T-cell (primary cell): ENCODE measurements at places on chromosomes 7 and 10. TPM values are rescaled to one million over a fixed set of nuclear protein-coding genes. Genes with fewer than 3 reads are reported as not detected.

Gene STN1
- total RNA-seq: 47.5 TPM

GRCh38 chr10:84822931-84823630, 494.7 kb downstream of the CCSER2 start:
- no peak overlapping the region for H3K4me3 ChIP-seq
- no peak for DNase-seq
- H3K27ac ChIP-seq: no peak overlapping the region
- H3K27me3 ChIP-seq: peaks cover 9% of the 10 kb centered on the region
- no peaks in the 10 kb centered on the region for H3K36me3 ChIP-seq

Gene NAT16
- total RNA-seq: not detected

Gene ANKRD1
- total RNA-seq: not detected

DNA sequence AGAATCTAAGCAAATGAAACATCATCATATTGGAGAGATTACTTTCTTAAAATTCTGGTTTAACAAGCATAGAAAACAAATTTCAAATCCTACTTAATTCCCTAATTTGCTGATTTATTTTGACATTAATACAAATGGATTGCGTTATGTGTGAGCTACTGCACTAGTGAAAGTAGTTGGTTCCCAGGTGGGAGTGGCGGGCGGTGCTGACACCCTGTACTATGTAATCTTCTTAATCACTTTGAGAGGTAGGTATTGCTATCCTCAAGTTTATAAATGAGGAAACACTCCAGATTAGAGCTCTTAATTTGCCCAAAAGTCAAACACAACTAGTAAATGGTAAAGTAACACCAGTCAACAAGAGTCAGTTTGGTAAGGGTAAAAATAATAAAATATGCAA, 131.1 kb downstream of the ELAPOR2 start:
- no peak overlapping the region for H3K27ac ChIP-seq
- no peaks in the 10 kb centered on the region for H3K27me3 ChIP-seq
- no peak overlapping the region for H3K4me3 ChIP-seq
- DNase-seq: no peak
- no peaks in the 10 kb centered on the region for H3K4me1 ChIP-seq

Gene CNPY1
- total RNA-seq: not detected

- no peaks in the 10 kb centered on the region for H3K4me1 ChIP-seq
- no peak overlapping the region for H3K4me3 ChIP-seq
- peaks cover 18% of the 10 kb centered on the region for H3K36me3 ChIP-seq
- no peak overlapping the region for H3K27ac ChIP-seq
- no peak for DNase-seq
Observed at GRCh38 chr7:96167424-96167823, 154.5 kb downstream of the SLC25A13 start.

DNA sequence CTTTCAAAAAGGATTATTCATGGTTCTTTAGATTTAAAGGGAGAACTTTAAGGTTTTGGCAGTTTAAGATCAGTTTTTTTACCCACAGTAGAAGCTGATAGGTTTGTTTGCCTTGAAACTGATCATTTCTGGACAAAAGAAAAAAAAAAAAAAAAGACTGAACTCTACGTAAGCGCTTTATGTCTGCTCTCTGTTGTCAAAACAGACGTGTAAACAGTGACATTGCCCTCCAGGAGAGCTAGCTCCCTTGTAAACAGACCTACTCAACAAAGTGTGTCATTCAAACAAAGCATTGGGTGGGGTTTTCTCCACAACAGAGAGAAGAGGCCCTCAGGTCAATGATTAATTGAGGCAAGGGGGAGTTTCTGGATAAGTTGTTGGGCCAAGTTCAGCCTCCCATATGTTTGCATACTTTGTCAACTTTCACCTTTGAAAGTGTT, 568.1 kb upstream of the LRRN3 start:
- H3K4me3 ChIP-seq: no peak overlapping the region
- no peaks in the 10 kb centered on the region for H3K4me1 ChIP-seq
- no peak overlapping the region for H3K27ac ChIP-seq
- DNase-seq: no peak
- no peaks in the 10 kb centered on the region for H3K27me3 ChIP-seq
- no peaks in the 10 kb centered on the region for H3K36me3 ChIP-seq

- no peak for DNase-seq
- peaks cover 2% of the 10 kb centered on the region for H3K4me1 ChIP-seq
Observed at GRCh38 chr10:89609833-89610346, 35.2 kb downstream of the PANK1 start.

DNA sequence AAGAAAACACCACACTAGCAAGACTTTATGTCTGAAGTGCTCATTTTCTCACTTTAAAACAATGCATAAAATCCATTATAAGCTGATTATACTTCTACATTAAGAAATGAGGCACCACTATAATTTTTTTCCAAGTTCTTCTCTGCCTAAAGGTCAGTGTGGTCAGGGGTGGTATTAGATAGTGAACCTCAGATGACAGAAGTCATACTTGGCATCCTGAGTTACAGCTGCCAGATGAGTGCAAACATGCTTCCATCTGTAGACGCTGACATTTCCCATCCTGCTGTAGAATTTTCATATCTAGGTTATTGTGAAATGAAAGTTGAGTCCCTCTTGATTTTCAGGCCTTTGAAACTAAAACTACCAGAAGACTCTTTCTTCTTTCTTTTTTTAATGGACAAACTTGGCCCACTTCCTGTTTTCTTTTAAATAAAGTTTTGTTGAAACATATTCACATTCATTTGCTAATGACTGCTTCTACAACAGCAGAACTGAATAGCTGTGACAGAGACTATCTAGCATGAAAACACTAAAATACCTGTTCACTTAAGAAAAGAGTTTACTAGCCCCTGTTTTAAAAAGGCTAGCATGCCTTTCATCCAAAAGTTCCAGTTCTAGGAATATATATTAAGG, 900.8 kb downstream of the XPNPEP1 start:
- H3K4me1 ChIP-seq: no peaks in the 10 kb centered on the region
- H3K27me3 ChIP-seq: no peaks in the 10 kb centered on the region
- H3K4me3 ChIP-seq: no peak overlapping the region
- no peaks in the 10 kb centered on the region for H3K36me3 ChIP-seq

Gene ZNF727
- not detected for total RNA-seq

DNA sequence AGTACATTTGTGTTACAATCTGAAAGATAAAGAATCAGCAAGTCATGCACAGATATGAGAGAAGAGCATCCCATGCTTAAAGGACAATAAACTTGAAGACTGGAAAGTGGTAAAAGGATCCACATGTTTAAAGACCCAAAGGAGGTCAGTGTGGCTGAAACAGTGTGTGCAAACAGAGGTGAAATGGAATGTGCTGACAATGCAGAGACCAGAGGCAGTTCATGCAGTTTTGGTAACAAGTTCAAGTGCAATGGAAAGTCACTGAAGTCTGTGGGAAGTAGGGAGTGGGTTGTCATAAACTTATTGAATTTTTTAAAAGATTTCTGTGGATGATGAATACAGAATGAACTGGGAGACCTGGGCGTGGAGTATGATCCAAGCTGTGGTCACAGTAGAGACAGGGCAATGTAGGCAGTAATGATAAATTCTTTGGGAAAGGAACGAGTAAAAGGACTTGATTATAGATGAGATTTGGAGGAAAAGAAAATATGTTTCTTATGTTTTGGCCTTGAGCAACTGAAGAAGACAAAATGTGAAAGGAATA, 408.0 kb downstream of the HGF start:
- no peaks in the 10 kb centered on the region for H3K4me1 ChIP-seq
- no peak overlapping the region for H3K27ac ChIP-seq
- H3K4me3 ChIP-seq: no peak overlapping the region
- DNase-seq: no peak
- H3K36me3 ChIP-seq: no peaks in the 10 kb centered on the region
- no peaks in the 10 kb centered on the region for H3K27me3 ChIP-seq

- H3K27me3 ChIP-seq: no peaks in the 10 kb centered on the region
- DNase-seq: no peak
- H3K36me3 ChIP-seq: no peaks in the 10 kb centered on the region
- no peak overlapping the region for H3K4me3 ChIP-seq
- H3K4me1 ChIP-seq: no peaks in the 10 kb centered on the region
- no peak overlapping the region for H3K27ac ChIP-seq
Observed at GRCh38 chr10:58885146-58885545, 291.3 kb upstream of the PHYHIPL start.

Gene SPRN
- total RNA-seq: not detected

GRCh38 chr10:71945819-71946474, 18.2 kb upstream of the CHST3 start:
- H3K36me3 ChIP-seq: no peaks in the 10 kb centered on the region
- no peak overlapping the region for H3K4me3 ChIP-seq
- H3K27ac ChIP-seq: no peak overlapping the region
- H3K4me1 ChIP-seq: no peaks in the 10 kb centered on the region
- DNase-seq: no peak

DNA sequence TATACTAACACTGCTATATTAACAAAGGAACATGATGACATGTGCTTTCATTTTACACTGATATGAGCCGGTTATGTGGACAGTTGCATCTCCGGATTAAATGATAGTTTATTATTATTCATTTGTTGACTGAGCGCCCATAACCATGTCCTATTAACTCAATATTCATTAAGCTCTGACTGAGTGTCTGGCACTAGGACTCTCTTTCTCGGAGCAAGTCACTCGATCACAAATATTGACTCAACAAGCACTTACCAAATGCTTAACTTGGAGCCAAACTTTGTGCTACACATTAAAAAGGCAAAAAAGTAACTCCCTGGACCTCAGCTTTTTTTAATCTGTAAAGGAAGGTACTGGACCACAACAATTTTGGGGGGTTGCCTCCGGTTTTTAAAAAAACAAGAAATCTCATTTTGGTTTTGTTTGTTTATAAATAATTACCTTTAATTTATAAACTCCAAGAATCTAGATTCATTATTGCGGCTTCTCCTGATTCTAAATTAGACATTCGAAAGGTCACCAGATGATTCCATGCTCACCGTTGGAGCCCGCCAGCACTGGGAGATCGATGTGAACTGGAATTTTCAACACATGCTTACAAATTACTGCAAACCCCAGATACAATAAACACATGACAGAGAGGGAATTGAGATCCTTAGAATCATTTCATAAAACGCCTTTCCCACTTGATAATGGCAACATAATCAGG, 8.9 kb upstream of the LYZL1 start:
- no peak overlapping the region for H3K4me3 ChIP-seq
- no peaks in the 10 kb centered on the region for H3K27me3 ChIP-seq
- H3K4me1 ChIP-seq: no peaks in the 10 kb centered on the region
- H3K27ac ChIP-seq: no peak overlapping the region

Gene PDCD4
- 309 TPM for total RNA-seq

DNA sequence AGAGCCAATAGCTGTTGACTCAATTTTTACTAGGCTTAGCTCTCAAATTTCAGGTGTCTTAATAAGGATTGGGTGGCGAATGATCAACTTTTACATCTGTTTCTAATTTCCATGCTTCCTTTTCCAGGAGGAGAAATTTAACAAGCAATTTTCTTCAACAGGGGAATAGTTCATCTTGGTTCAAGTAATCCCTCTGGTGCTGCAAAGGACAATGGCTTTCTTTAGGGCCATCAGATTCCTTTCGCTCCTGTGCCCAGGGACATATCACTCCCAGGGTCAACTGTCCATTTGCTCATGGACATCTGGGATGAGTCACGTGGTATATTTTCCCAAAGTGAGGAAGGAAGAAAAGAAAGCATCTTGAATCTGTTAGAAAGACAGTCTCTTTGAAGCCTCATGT, 313.3 kb downstream of the FRMD4A start:
- peaks cover 26% of the 10 kb centered on the region for H3K4me1 ChIP-seq
- no peak overlapping the region for H3K4me3 ChIP-seq
- H3K36me3 ChIP-seq: no peaks in the 10 kb centered on the region
- peaks cover 4% of the 10 kb centered on the region for H3K27me3 ChIP-seq
- H3K27ac ChIP-seq: no peak overlapping the region
- DNase-seq: no peak

- no peaks in the 10 kb centered on the region for H3K36me3 ChIP-seq
- no peak overlapping the region for H3K27ac ChIP-seq
- peaks cover 11% of the 10 kb centered on the region for H3K4me1 ChIP-seq
- H3K4me3 ChIP-seq: no peak overlapping the region
- no peak for DNase-seq
Observed at GRCh38 chr10:28664369-28664740, 13.0 kb upstream of the BAMBI start.

Gene DNAH11
- total RNA-seq: 0.35 TPM

GRCh38 chr7:140597428-140597949, 43.1 kb downstream of the DENND2A start:
- no peaks in the 10 kb centered on the region for H3K36me3 ChIP-seq
- no peaks in the 10 kb centered on the region for H3K27me3 ChIP-seq
- no peak overlapping the region for H3K4me3 ChIP-seq

DNA sequence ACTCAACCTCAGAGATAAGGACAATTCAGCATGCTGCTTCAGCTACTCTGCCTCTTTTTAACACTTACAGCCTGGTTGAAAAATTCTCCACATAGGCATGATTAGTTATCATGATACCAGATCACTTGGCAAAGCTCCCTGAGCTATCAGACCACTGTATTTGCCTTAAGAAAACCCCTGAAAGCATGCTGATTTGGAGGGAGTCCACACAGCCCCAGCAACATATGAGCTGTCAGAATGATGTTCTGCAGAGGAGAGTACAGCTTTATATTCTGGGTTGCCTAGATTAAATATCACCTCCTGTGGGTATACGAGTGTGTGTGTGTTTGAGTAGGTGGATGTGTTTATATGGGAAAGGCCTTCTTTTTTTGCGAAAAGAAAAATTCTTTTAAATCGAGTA, 170.2 kb upstream of the CHRM2 start:
- H3K27ac ChIP-seq: no peak overlapping the region
- H3K4me1 ChIP-seq: no peaks in the 10 kb centered on the region
- no peaks in the 10 kb centered on the region for H3K36me3 ChIP-seq
- no peaks in the 10 kb centered on the region for H3K27me3 ChIP-seq

Gene BTBD16
- total RNA-seq: not detected

GRCh38 chr7:126803060-126803665, 449.6 kb downstream of the GRM8 start:
- no peak for DNase-seq
- no peaks in the 10 kb centered on the region for H3K36me3 ChIP-seq
- no peak overlapping the region for H3K27ac ChIP-seq
- no peaks in the 10 kb centered on the region for H3K4me1 ChIP-seq

Gene OR6B1
- not detected for total RNA-seq

DNA sequence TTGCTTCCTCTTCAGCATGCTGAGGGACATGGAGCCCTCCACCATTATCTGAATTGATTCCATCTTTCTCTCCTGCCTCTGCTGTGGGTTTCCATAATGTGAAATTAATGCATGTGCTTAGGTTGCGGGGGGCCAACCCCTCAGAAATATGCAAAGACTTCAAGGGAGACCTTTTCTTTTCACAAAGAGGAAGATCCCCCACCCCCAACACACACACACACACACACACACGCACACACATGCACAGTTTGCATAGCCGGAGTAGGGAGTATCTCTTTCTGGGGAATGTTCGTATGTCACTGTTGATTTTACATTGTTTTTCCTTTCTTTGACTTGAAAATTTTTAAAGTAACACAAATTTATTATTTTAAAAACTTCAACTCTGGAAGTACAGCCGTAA, 193.5 kb downstream of the MGMT start:
- H3K4me3 ChIP-seq: no peak overlapping the region
- H3K36me3 ChIP-seq: no peaks in the 10 kb centered on the region
- no peaks in the 10 kb centered on the region for H3K4me1 ChIP-seq
- no peaks in the 10 kb centered on the region for H3K27me3 ChIP-seq
- DNase-seq: no peak

Gene LLCFC1
- not detected for total RNA-seq

GRCh38 chr10:77821036-77821435, 105.5 kb downstream of the DLG5 start:
- no peaks in the 10 kb centered on the region for H3K4me1 ChIP-seq
- no peak overlapping the region for H3K4me3 ChIP-seq
- peaks cover 2% of the 10 kb centered on the region for H3K36me3 ChIP-seq
- no peak overlapping the region for H3K27ac ChIP-seq
- no peak for DNase-seq
